ENCODE measurements at places on chromosomes 5 and 9. TPM values are rescaled to one million over a fixed set of nuclear protein-coding genes. Genes with fewer than 3 reads are reported as not detected.

F12 gene
- total RNA-seq: 18.4 TPM

GRCh38 chr5:142011572-142012185 lies 1.1 kb downstream of the GNPDA1 start:
- DNase-seq: no peak

GRCh38 chr9:100515578-100516494 lies 42.9 kb downstream of the TMEFF1 start:
- DNase-seq: no peak

GRCh38 chr5:4831325-4831724 lies 308.8 kb upstream of the ADAMTS16 start:
- DNase-seq: no peak

DNA sequence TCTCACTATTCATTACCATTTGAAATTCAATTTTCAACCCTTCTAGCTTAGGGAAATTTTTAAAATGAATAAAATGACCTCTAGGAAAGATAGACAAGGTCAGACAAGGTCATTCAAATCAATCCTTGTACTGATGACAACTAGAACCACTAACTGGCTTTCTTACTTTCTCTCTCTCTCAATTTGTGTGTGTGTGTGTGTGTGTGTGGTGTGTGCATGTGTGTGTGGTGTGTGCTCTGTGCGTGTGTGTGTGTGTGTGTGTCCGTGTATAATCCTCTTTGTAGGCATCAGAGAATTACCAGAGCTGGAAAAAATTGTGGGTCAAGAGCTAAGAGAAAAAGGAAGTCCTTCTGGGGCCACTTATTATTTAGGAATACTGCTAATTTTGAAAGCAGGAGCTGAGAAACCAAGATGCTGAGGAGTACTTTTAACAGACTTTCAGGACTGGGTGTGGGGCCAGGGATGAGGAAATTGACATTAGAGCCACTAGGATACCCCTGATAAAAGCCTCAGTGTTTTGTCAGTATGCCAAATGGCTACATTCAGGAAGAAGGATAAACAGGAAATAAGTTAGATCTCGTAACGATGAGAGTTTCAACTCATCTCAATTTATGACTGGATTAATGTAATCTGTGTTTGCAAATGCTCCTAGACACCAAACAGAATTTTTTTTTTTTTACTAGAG lies 723.3 kb downstream of the CETN3 start:
- DNase-seq: no peak

DMGDH gene
- total RNA-seq: 1.1 TPM

Data from suprapubic skin (tissue), 4 donors.